Activated CD4-positive, alpha-beta T cell treated with anti-CD3 and anti-CD28 coated beads, Interleukin-2, amount 50 U/mL, for 1 hour (primary cell): ENCODE measurements at places on chromosomes 11 and 22.
A peak's percentile ranks its signal among the peaks of the same experiment; 100 is the strongest.

- no peak for DNase-seq
Measured at GRCh38 chr11:69466039-69466438, 15.4 kb upstream of the LINC01488 start.

GRCh38 chr11:76685237-76685636 lies 14.7 kb upstream of the LRRC32 start:
- DNase-seq, result no peak

- no peak for DNase-seq
Measured at GRCh38 chr11:44551456-44552139, 13.9 kb upstream of the CD82 start.

DNA sequence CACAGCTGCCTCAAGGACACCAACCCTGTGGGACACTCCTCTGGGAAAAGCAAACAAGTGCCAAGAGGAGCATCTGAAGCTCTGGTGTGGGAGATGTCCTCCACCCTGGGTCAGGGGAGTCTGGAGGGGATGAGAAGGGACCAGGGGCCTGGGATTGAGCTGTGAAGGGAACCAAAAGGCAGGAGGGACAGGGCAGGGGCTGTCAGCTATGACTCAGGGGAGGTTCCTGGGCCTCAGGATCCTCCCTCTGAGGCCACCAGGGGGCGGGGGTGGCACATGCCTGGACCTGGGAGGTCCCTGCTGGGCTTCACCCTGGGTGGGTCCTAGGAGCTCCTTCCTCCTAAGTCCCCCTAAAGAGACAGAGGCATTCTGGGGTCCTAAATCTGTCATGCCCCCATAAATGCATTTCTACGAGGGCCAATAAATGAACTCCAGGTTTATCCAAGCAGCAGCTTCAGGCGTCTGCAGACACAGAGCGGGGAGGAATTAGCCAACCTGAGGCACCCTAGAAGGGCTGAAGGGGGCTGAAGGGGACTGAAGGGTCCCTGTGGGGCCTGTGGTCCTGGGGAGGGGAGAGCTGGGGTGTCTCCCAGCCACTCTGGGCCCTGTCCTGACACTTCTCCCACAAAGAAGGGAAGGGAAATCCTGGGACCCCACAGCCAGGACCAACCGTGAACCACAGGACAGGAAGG lies 31.9 kb upstream of the IGLL5 start:
- DNase-seq, result peak; percentile 14
